AG09309 (cell line): ENCODE measurements at places on chromosomes 3 and 15.
A peak's percentile ranks its signal among the peaks of the same experiment; 100 is the strongest.

- no peak for DNase-seq
Observed at GRCh38 chr3:144931590-144931989, 960.0 kb downstream of the DIPK2A start.

DNA sequence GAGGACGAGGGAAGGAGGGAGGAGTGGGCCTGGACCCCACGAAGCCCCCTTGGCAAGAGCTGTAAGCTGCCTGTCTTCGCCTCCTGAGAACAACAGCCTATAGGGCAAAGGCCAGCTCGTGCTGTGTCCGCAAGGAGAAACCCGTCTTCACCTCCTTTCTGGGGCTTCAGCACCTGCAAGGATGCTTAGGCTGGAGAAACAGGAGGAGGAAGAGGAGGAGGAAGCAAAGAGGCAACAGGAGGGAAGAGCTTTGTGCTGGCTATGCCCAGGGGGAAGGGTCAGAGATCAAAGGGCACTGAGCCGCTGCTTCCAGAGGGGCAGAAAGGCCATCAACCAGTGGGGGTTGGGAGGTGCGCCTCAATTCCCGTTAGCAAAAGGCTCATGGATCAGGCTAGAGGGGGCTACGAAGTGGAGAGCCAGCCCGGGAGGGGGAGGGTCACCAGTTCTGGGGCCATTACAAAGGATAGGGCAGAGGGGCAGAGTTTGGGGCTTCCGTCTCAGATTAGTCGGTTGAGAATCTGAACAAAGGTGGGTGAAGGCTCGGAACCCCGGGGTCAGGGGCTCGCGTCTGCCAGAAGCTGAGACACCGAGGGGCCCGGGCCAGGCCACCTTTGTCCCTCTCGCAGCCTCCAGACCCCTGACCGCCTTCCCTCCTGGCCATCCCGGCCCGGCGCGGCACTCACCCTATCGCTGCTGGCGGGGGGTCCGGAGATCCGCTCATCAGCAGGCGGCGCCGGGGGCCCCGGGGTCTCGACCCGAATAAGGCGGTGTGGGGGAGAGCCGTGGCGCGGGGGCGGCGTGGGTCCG is 792 bp downstream of the SHF start:
- no peak for DNase-seq

- DNase-seq, result no peak
Observed at GRCh38 chr3:126963261-126964190, 19.4 kb upstream of the PLXNA1 start.

- no peak for DNase-seq
Observed at GRCh38 chr3:87390353-87390752, 114.0 kb upstream of the POU1F1 start.

GRCh38 chr3:27568393-27568792 is 84.2 kb upstream of the SLC4A7 start:
- DNase-seq, result peak; percentile 82

GRCh38 chr3:95302044-95302443 is 1239.2 kb downstream of the NSUN3 start:
- DNase-seq, result no peak

DNA sequence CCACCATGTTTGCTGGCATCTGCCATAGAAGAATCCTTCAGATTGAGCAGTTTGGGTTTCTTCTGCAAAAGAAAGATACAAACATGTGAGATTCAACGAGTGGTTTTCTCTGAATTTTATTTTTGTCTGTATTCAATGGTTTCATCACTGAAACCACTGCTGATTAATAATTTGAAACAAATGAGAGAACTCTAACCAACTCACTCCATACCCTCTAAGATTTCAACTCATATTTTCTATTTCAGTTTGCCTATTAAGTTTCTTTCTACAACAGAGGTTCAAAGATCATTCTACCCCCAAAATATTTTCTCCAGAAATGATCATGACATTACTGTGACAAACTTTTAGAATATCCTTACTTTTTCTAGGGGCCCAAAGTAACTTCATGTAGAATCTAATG is 38.7 kb upstream of the MAN2C1 start:
- DNase-seq, result no peak

- DNase-seq, result no peak
Observed at GRCh38 chr3:156382458-156383346, 172.2 kb downstream of the SSR3 start.

GRCh38 chr15:44327578-44327977 is 39.1 kb downstream of the GOLM2 start:
- no peak for DNase-seq

DNA sequence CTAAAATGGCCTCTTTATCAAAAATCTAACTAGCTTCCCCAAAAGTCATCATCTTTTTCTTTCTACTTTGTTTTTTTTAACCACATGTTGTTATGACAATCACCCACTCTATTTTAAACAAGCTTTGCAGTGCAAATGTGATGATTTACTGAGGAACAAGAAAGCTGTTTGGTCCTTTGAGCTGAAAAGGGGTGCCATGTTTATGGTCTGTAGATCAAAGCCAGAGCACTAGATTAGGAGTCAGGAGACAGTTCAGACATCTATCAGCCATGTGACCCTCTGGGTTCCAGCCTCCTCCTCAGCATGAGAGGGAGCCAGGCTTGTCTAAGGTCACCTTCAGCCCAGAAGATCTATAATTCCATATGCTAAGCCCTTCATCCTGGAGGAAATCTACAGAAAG is 65.9 kb downstream of the RPL22L1 start:
- DNase-seq, result no peak

DNA sequence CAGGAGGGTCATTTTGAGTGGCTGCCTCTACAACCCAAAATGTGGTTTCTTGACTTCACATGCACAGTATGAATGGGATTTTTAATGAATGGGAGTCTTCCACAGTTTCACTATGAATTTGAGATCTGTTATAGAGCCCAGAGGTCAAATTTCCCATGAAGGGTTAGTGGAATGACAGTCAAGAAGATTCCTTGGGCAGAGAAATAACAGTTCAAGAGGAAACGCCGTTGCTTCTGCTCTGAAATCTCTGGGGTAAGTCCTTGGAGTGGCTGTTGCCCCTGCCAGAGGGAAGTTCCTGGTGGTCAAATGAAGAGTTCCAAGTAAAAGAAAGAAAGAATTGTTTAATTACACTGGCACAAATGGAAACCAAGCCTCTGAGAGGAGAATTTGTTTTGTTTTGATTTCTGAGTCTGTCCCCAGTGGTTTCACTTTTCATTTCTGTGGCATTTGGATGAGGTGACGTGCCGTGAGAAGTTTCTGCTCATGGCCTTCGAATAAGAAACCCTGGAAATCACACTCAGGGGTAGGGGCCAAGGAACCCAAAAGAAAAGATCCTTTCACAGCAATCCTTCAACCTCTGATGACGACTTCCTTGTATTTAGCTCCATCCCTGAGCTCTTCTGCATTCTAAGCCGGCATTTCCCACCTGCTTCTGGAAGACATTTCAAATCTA is 77.5 kb upstream of the IL12A start:
- no peak for DNase-seq

DNA sequence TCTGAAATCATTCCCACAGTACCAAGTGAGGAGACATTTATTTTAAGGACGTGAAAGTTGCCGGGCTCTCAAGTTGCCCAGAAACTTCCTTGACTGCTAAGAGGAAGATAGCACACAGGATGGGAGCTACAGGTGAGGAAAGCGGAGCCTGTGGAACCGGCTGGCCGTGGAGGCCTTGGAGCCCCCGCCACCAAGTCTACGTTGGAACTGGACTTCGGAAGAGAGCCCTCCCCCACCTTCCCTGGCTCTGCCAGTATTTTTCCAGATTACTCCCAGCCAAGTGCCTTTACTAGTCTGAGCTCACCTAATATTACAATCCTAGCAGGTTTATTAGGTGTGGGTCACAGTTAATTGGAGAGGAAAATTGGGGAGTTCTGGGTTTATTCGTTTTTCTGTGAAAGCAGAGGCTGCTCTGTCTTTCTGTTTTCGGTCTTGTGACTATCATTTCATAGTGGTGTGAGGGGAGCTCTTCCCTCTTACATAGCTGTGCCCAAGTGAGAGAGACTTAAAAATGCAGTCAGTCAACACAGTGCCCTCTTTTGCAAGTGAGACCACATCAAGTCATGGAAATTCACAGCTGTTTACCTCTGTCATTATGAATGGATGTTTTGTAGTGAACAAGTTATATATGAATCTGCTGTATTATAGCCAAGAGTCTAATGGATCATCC is 6.8 kb downstream of the BOC start:
- no peak for DNase-seq

- DNase-seq, result no peak
Observed at GRCh38 chr3:159187232-159187631, 385.4 kb downstream of the MFSD1 start.

GRCh38 chr3:49653621-49654020 is 20.5 kb upstream of the APEH start:
- DNase-seq, result no peak

DNA sequence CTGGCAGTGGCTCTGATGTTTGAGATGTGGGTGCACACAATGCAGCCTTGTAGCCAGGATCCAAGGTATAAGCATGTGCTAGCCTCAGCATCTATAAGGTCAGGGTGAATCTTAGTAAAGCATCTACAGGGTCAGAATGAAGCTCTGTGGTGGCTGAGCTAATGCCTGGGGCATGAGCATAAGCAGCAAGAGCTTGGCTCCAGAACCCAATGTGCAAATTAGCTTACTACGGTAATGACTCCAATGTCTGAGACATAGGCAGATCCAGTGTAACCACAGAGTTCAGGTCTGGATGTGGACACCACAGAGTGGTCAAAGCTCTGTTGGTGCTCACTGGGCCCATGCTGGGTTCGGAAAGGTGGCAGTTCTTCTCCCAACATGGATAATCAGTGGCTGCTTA is 304.5 kb upstream of the NECTIN3 start:
- no peak for DNase-seq

GRCh38 chr3:50316657-50317242 is 5.8 kb downstream of the HYAL2 start:
- no peak for DNase-seq

DNA sequence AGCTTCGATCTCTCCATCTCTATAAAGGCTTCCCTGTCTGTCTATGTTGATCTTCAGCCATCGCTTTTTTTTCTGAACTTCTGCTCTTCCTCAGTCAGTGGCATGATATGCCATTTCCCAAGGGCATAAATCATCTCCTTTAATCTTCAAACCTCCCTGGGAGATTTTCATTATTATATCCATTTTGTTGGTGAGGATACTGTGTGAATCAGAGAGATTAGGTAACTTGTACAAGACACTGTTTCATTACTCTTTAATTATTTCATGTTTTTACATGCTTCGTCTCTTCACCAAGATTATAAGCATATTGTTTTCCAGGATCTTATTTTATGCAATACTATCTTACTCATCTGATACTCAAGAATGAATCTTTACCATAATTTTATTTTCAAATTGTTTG is 124.8 kb upstream of the ATP11B start:
- DNase-seq, result no peak

DNA sequence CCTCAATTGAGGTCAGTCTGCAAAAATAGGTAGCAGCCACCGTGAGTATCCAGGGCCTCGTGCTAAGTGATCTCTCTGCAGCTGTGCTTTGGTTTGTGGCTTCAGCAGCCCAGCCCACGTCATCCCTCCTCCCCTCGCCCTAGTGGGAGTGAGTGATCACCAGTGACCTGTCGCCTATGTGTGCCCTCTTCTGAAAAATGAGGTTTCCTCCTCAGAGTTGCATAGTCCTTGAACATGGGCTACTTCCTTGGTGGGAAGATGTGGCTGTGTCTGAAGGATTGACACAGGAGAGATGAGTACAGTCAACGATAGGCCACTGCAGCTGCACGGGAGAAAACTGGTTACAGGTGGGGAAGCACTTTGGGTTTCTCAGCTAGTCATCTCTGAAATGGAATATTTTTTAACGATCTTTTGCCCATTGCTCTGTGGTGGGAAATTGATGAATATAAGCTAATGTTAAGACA is 144.8 kb upstream of the BHLHE40 start:
- DNase-seq, result no peak

DNA sequence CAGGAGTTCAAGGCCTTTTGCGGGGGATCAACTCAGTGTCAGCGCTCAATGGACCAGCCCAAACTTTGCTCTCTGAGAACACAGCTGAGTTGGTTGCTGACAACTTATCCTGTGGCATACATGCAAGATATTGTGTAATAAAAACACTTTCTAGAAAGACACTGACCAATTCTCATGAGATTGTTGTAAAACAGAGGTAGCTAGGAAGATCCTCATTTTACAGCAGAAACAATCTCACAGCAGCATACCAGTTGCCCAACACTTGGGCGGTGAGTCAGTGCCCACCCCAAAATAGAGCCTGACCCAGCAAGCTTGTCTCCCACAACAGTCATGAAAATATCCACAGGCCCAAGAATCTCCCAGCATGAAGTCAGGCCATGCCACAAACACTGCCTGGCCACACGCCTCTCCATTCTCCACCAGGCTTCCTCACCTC is 18.2 kb downstream of the KLHL6 start:
- DNase-seq, result peak; percentile 87

DNA sequence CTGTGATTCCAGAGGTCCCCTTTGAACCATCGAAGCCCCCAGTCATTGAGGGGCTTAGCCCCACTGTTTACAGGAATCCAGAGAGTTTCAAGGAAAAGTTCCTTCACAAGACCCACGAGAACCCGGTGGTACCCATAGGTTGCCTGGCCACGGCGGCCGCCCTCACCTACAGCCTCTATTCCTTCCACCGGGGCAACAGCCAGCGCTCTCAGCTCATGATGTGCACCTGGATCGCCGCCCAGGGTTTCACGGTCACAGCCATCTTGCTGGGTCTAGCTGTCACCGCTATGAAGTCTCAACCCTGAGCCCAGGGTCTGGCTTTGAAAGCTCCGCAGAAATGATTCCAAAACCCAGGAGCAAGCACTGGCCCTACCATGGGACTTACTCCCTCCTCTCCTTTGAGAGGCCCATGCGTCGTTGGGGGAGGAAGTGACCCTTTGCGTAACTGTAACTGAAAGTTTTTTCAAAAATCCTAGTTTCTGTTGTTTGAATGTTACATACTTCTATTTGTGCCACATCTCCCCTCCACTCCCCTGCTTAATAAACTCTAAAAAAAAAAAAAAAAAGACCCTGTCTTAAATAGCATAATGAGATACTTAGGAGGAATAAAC is 85.1 kb upstream of the CSPG5 start:
- no peak for DNase-seq

DNA sequence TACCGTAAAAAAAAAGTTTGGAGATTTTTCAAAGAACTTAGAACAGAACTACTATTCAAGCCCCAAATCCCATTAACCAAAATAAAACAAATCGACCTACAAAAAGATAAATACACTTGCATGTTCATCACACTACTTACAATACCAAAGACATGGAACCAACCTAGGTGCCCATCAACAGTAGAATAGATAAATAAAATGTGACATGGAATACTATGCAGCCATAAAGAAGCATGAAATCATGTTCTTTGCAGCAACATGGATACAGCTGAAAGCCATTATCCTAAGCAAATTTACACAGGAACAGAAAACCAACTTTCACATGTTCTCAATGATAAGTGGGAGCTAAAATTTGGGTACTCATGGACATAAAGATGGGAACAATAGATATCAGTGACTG is 768.7 kb downstream of the ROBO1 start:
- no peak for DNase-seq

GRCh38 chr3:42562047-42562907 is 19.5 kb downstream of the SEC22C start:
- no peak for DNase-seq

DNA sequence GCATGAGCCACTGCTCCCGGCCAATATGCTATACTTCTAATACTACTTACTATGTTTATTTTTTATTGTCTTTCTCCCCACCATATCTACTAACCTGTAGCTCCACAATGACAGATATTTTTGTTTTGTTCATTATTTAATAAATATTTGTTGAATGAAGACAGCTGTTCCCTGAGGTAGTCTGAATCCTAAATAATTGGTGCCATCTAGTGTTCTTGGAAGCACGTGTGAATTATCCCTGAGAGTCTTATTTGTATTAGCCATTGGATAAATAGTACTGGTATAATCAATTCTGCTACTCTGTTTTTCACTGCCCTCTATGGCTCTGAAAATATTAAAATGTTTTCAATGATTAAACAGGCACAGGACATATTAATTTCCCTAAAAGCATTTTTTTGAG is 5.6 kb upstream of the APPL1 start:
- no peak for DNase-seq
